GM04503 (cell line): ENCODE measurements at places on chromosomes 3 and 15.

DNA sequence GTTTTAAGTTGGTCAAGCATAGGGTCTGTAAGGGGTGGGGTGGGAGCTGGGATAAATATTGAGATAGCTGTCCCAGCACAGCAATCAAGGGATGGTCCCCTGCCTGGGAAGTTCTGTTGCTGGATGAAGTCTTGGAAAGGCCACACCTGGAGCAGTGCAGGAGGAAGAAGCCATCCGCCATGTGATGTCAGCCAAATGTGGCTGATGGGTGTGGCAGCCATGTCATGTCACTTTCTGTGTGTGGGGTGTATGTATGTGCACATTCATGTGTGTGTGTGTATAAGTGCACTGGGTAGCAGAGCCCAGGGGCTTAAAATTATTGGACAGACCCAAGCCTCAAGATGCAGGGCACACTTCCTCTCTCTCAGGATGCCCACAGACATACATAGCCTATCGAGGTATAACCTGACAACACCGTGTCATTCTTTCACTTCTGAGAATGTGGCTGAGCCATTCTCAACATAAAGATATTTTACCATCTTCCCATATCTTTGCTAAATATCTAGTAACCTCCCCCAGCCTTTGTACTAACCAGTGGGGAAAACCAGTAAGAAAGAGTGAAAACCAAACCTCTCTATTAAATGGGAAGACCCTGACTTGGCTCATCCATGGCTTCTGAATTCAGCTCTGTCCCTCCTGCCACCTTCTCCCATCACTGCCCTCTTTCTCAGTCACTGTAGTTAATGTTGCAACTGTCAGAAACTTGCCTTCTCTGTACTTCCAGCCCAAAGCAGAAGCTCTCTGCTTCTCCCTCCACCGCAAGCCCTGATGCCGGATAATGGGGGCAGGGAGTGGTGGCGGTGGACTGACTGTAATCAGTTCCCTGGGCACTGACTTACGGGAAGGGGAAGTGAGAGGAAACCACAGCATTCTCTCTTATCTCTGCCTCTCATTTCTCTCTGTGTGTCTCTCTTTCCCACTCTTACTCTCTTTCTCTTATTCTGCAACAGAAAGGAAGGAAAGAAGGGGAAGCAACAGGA, 11.2 kb downstream of the TNFSF10 start:
- DNase-seq, result no peak

DNA sequence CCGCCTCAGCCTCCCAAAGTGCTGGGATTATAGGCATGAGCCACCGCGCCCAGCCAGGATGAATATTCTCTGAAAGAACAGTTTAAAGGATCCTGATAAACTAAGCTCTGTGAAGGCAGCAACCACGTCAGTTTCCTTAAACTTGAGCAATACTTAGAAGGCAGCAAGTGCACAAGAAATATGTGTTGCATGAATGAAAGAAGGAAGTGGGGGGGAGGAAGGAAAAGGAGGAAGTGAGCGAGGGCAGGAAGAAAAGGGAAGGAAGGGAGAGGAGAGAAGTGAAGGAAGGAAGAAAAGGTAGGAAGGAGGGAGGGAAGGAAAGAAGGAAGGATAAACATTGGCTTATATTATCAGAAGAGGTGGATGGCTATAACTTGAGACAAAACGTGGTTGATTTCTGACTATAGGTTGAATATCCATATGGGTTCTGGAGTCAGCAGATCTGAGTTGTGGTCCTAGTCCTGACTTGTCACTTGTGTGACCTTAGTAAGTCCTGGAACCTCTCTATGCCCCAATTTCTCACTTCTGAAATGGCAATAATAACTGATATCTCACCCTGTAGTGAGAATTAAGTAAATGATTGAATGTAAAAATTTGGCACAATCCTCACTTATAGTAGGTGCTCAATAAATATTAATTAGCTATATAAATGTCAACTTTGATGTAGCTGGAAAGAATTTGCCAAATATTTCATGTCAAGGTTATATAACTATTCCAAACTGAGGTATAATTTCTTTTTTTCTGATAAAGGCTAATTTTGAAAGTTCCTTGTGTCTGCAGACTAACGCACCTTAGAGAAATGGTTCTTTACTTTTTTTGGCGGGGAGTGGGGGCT, 12.0 kb upstream of the SEMA4B start:
- DNase-seq, result no peak

DNA sequence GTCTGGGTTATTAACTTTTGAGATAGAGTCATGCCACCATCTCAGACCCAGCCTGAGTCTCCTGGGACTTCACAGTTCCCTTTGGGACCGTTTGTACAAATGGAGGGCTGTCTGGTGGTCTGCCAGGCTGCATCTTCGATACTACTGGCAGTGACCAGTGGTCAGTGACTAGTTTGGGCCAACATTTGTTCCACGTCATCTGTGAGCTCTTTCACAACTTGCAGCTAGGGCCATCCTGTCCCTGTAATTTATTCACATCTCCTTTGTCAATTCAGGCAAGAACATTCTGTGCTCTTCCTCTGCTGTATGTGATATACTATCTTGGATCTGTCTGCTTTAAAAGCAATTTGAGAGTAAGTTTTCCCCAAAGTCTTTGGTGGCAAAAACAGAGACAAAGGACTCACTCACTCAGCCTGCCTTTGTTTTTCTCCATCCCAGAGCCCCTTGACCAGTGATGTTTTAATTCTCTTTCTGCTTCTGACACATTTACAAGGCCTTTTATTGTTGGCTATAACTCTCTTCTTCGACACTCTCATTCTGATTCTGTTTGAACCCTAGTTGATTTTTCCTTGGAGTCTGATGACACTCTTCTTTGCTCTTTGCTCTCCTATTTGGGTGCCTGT, 353.4 kb downstream of the EPHB1 start:
- no peak for DNase-seq

DNA sequence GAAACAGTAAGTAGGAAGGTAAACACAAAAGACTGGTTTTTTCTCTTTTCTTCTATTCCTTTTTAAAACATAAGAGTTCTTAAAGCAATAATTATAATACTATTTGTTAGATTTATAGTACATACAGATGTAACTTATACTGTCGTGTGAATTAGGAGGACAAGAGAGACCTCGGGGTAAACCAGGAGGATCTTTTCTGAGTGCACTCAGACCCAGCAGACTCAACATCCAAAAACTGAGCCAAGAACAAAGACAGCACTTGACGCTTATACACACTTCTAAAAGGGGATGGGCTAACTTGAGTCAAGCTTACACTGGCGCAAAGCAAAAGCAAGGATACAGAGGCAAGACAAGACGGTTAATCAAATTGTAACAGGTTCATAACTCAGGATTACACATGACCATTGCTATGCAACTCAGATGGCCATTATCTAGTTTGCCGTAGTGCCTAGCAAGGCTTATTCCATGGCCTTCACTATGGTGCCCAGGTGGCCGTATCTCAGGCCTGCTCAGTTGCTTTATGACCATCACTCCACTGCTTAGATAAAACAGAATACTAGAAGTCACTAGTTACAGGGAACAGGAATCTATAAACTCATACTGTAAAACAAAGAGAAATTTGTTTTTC, 18.6 kb downstream of the MTHFS start:
- no peak for DNase-seq

DNA sequence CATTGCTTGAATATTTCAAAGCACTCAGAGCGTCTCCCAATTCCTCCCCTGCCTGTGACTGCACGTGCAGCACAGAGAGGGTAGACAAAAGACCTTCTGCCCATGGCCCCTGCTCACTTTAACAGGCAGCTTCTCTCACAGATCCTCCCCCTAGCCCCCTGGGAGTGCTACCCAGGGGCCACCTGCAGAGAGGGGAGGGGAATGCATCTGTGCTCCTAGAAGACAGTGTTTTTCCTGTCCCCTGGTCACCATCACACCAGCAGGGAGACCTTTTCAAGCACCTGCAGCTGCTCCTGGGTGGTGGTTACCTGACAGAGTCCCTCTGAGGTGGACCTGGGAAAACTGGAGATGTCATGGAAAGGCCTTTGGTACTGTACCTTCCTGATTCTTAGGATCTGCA, 56.7 kb upstream of the PRR23C start:
- DNase-seq, result no peak

- no peak for DNase-seq
Observed at GRCh38 chr15:99582508-99582960, 16.8 kb downstream of the MEF2A start.

DNA sequence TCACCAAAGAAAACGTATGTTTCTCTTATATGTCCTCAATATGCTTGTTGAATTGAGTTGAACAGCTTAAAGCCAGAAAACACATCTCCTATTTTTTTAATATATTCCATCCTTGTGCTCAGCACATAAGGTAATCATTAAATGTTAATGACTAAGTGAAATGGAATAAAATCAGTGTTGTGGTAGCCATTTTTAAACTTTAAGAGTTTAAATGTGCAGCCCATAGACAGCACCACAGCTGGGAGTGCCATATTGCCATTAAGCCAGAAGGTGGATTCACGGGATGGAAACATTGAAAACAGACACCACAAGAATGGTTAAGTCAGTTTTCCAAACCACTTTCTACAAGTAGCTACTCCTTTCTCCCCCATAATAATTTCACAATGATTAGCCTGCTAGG, 76.8 kb upstream of the C15orf61 start:
- DNase-seq, result no peak

DNA sequence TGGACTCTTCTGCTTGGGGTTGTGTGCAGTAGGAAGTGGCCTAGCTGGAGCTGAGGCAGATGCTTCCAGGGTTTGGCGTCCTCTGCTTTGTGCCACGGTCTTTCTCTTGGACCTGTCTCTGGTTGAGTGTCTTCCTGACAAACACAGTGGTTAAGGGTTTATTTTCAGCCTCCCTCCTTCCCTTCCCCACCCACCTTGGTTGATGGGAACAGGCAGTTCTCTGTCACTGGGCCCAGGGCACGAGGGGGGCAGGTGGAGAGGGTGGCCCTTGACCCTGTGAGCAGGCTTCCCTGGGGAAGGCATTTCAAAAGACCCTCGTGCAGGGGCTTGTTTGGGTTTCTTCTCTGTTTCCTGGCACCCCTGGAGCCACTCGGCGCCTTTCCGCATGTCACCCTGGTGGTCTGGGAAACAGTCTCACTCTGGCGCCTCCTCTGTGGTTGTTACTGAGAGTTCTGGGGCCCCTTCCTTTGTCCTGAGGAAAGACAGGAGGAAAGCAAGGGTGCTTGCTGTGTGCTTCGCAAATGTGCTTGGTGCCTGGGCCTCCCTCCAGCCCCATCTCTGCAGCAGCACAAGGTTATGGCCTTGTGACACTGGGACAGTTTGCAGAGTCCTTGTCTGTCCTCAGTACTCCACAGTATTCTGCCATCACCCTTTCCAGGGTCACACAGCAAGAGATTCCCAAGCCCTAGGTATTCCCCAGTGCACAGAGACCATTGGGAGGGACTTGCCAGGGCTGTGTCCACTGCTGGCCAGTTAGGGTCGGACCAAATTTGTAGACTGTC, 10.3 kb upstream of the STAB1 start:
- DNase-seq, result no peak

GRCh38 chr3:15007681-15008141, 57.4 kb downstream of the MRPS25 start:
- DNase-seq, result peak; percentile 70

DNA sequence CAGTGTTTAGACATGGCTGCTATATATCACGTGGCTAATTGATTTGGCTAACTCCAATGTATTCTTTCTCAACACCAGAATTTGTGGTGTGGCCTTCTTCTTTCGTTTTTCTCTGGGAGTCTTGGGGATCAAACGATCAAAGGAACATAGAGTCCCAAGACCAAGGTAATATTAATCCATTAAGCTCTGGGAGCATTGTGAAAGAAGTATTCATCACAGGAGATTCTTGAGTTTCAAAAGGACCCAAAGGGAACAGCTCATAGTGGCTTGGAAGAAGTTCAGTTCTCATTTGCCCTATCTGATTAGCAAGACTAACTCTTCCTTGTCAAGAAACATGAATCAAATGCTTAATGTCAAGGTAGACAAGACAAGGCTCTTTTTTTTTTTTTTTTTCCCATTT, 32.9 kb upstream of the TICRR start:
- DNase-seq, result no peak

- DNase-seq, result no peak
Observed at GRCh38 chr3:141454906-141455602, 31.8 kb upstream of the RASA2 start.
